ENCODE measurements at places on chromosomes 5 and 9. TPM values are rescaled to one million over a fixed set of nuclear protein-coding genes. Genes with fewer than 3 reads are reported as not detected.

- DNase-seq = no peak
Measured at GRCh38 chr5:79573983-79574890, 38.0 kb upstream of the TENT2 start.

DNA sequence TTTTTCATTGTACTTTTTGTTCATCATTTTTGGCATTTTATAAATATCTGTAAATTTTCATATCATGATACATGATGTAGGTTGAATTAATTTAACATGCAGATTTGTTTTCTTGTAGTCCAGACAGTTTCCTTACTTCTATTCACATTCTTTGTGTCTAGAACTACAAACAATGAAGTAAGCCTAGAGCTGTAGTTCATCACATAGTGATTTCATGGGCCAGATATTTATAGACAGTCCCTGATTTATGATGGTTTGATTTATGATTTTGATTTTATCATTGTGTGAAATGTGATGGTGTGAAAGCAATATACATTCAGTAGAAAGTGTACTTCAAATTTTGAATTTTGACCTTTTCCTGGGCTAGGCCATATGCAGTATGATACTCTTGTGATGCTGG is 139.0 kb downstream of the ARHGEF28 start:
- DNase-seq = no peak

GRCh38 chr5:24773261-24773660 is 128.5 kb upstream of the CDH10 start:
- no peak for DNase-seq

GRCh38 chr5:75616971-75617621 is 5.8 kb downstream of the ANKDD1B start:
- DNase-seq = no peak

DNA sequence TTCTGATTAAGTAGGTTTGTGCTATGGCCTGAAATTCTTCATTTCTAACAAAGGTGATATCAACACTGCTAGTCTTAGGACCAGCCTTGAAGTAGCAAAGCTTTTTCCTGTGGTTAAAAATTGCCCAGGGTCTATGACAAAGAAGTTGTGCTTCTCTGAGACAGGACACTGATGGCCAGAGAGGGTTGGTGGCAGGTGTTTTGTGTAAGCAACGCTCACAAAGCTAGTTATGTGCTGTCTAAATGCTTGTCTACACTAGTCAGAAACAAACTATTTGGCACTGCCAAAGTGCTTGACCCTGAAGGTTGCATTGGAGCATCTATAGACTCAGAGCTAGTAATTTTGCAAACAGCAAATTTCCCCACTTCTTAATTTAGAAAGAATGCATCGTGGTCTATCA is 44.1 kb upstream of the SELENOP start:
- DNase-seq = no peak

DNA sequence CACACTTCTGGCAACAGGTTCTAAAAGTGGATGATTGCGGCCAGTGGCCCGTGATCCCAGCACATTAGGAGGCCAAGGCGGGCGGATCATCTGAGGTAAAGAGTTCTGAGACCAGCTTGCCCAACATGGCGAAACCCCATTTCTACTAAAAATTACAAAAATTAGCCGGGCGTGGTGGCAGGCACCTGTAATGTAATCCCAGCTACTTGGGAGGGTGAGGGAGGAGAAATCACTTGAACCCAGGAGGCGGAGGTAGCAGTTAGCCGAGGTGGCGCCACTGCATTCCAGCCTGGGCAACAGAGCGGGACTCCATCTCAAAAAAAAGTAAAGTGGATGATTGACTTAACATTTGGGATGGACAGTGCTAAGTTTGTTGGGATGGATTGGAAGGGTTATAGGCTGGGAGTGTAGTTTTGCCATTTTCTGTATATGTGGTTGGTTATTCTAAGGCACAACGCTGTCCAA is 3.4 kb downstream of the MATR3 start:
- DNase-seq = no peak

Gene NANS
- polyA plus RNA-seq = 33.2 TPM

Gene FOXI1
- polyA plus RNA-seq = not detected

Gene SPATA9
- not detected for polyA plus RNA-seq

DNA sequence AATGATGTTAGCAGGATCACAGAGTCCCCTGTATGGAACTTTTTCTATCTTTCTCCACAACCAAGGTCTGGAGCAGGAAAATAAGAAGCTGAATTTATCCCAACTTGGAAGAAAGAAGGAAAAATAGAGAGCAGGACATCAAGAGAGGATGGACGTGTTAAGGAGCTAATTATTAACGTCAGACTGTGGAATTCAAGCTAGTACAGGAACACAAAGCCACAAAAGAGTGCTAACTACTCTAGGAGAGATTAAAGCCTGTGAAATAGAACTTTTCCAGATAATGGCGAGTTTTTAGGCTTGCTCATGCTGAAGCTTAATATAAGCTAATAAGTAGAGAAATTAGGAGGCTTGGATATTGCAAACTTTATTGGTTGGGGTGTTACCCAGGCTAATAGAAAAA is 632 bp upstream of the SPINK13 start:
- no peak for DNase-seq

Gene SLC2A6
- polyA plus RNA-seq = 2.6 TPM

Gene OR1N2
- polyA plus RNA-seq = not detected

Gene USP20
- polyA plus RNA-seq = 41.0 TPM

GRCh38 chr9:71202931-71203330 is 81.5 kb upstream of the TRPM3 start:
- no peak for DNase-seq

Gene ZDHHC12
- polyA plus RNA-seq = 74.2 TPM

DNA sequence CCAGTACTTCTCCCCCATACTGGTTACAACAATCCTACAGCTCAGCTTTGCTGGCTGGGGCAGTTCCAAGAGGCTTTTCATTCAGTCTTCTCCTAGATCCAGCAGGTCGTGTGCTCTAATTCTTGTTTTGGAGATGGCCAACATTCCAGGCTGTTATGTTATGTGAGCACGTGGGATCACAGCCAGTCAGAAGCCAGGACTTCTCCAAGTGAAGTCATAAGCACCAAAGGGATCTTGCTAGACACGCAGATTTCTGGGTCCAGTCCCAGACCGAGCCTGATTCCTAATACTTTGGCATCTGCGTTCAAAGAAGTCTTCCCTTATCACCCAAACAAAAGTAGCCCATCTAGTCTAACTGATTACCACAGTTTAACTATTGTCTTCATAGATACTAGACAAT is 1.4 kb upstream of the LARP1 start:
- no peak for DNase-seq

Gene STK32A
- polyA plus RNA-seq = not detected

DNA sequence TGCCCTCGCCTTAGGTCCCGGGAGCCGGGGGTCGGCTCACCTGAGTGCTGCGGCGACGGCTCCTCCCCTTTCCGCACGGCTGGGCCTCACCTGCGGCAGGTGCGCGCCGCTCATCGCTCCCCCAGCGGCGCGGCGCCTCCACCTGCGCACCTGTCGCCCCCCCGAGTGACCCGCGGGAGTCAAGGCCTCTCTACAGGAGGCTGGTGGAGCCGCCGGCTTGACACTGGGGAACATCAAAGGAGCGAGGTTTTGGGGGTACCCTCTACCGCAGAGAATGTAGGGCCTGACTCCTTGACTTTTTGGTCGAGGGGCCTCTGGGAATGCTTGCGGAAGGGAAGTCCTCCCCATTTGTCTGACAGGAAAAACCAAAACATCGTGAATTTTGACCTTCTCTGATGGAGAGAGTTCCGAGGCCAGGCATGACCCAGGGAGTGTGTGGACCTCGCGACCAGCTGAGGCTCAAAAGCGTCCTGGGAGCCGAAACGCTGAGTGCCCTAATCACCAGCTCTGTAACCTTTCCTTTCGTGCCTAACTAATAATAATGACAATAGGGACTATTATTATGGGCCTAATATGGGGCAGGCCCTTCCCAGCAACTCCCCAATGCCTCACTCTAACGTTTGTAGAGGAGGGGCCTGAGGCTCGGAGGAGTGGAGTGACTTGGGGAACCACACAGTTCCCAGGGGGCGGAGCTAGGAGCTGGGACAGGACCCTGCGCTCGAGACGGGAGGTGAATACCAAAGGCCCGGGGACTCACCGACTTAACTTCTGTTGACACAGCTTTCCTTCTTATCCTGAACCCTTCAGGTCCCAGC is 714 bp upstream of the IER5L start:
- no peak for DNase-seq

- DNase-seq = no peak
Measured at GRCh38 chr5:10445352-10445751, 3.7 kb downstream of the ROPN1L start.

Gene ENTPD8
- not detected for polyA plus RNA-seq

GRCh38 chr5:112554101-112554977 is 135.3 kb upstream of the EPB41L4A start:
- no peak for DNase-seq

- no peak for DNase-seq
Measured at GRCh38 chr9:38031594-38031993, 37.4 kb downstream of the SHB start.

GRCh38 chr5:100574716-100575115 is 39.5 kb downstream of the FAM174A start:
- DNase-seq = no peak

- no peak for DNase-seq
Measured at GRCh38 chr5:147981074-147981473, 74.7 kb upstream of the C5orf46 start.

Gene SCAI
- polyA plus RNA-seq = 5.4 TPM

DNA sequence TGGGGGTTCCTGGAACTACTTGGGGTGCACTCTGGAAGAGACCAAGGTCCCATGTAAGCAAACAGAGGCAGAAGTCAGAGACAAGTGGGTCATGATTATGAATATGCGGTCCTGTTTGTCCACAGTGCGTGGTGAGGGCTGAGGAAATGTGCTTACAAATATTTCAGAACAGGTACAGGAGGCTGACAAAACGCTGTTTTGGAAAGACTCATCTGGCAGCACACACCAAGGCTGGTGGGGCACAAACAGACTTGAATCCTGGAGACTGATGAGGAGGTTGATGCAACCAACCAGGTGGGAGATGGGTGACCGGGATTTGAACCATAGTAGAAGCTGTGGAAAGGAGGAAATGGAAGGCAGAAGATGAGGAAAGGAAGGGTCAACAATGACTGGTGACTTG is 83.8 kb downstream of the ADRB2 start:
- no peak for DNase-seq

DNA sequence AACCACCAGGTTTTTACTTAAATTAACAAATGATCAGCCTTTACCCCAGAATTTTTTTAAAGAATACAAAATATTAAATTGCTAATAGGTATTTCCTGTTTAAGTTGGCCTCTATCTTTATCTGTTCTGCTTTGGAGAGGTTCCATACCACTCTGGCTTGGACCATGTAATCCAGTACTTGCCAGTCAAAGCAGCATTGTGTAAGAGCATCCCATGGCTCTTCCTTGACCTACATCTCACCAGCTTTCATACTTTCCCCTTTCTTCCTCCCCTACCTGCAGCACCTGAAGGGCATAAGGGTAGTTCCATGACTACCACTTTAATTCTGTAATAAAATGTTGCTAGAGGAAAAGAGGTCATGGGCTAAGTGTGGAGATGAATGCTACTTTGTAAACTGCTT is 140.8 kb upstream of the MTAP start:
- no peak for DNase-seq

- no peak for DNase-seq
Measured at GRCh38 chr5:67063791-67064190, 132.8 kb downstream of the CD180 start.

DNA sequence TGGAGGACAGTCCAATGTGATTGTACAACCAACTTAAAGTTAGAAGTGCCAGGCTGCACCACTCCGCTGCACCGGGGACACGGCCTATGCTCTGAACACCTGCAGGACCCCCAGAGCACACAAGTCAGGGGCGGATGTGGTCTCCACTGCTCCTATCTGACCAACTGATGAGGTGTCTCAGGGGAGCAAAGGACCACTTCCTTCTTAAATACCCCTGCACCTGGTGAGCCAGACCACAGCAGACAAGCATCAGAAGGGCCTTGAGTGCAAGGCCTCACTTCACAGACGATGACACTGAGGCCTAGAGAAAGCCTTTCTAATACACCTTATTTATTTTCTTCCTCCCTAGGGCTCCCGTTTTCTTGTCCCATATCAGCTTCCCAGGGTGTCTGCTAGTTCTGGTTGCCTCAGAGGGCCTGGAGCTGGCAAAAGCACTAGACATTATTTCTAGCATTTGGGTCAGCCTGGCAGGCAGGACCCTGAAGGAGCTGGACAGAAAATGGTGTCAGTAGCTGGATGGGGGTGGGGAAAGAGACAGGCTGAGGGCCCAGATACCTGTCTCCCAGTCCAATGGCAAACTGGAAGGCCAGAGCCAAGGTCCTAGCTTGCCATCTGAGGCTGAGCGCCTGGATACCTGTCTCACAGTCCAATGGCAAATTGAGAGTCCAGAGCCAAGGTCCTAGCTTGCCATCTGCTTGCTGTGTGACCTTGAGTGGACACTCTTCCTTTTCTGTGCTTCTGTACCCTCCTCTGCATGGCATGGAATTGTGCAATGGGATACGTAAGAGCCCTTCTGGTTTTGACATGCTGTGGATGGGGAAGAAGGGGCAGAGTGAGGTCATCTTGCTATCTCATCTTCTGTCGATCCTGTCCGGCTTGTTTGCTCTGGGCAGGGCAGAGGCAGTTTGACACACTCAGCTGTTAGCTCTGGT is 9.0 kb downstream of the CCDC69 start:
- no peak for DNase-seq

Gene SLC36A2
- polyA plus RNA-seq = not detected

Measured in naive thymus-derived CD4-positive, alpha-beta T cell (primary cell).